ENCODE measurements at places on chromosomes 16 and 17. TPM values are rescaled to one million over a fixed set of nuclear protein-coding genes. Genes with fewer than 3 reads are reported as not detected.

DNA sequence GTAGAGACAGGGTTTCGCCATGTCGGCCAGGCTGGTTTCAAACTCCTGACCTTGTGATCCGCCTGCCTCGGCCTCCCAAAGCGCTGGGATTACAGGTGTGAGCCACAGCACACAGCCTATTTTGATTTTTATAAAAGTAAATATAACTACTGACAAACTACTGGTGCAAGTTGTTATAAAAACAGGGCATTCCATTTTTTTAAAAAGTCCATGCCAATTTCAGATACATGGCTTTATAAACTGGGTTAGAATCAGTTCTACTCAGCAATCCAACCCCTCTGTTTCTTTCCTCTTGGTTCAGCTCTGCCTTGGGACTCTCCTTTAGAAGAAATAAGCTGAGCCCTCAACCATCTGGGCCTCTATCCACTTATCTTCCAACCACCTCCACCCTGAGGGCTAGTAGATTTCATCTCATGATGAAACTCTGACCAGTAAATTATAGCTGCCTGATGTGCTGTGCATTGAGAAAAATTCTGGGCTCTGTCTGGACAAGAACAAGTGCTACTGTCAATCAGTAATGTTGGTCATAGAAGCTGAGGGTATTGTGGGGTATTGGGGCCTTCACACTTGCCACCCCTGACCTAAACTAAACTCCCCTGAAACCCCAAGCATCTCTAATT is 10.2 kb downstream of the RANBP10 start:
- no peak for DNase-seq

- DNase-seq, result peak; percentile 84
These were observed 1.4 kb upstream of the AMZ2 start for GRCh38 chr17:68246271-68247028.

DNA sequence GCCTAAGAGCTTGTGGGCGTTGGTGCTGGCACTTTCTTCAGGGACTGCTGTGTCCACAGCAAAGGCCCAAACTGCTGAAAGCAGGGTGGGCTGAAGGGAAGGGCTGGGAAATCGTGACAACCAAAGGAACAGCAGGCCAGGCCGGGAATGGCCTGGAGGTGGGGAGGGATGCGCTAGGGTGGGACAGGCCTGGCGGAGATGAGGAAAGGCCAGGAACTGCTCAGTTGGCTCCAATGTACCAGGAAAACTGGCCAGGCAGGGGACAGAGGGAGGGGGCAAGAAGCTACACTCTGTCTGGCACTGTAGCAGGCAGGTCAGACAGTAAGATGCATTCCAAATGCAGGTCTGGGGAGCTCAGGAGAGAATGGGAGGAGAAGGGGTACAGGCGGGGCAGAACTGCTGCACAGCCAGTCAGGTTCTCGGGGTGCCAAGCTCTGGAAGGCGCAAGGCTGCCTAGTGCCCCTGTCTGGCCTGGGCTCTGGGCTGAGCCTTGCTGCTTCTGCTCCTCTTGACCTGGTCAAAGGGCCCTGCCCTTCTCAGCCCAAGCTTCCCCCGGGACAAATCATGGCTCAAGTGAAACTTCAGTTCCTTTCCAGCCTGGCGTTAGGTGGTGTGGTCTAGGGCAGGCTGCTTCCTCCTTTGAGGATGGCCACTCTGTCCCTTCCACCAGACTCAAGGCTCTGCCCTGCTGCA is 7.3 kb downstream of the PNMT start:
- peak; percentile 63 for DNase-seq

PHOSPHO1 gene
- 6.9 TPM for total RNA-seq

FOXL1 gene
- not detected for total RNA-seq
